ENCODE measurements at places on chromosomes 5 and 9. TPM values are rescaled to one million over a fixed set of nuclear protein-coding genes. Genes with fewer than 3 reads are reported as not detected.

The FOXD4L5 gene
- total RNA-seq = 0.37 TPM

DNA sequence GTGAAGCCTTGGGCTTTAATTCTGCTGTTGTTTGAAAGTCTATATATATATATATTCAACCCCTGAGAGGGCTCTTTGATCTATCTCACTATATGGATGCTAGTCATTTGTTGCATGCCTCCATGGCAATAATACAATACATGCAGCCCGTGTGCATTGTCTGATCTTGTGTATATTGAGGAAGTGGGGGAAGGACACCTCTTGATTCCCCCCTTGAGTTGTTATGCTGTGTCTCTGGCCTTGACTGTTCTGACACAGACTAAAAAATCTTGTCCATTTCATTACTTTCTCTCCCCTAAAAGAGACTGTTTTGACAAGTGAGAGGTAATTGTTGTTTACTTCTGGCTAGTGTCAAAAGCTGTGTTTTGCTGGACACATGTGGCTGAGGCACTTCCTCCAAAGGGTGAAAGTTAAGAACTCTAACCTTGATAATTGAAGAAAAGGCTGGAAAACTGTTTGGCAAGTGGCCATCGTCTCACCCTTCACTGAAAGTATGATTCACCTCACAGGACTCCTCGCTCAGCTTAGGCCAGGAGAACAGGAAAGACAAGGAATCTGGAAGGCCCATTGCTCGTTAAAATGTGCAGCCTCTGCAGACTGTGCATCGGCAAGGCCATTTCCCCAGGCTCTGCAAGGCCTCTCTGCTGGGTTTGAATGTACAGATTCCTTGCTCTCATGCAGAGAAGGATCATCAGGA is 304.0 kb downstream of the PRELID2 start:
- no peaks in the 10 kb centered on the region for H3K36me3 ChIP-seq
- DNase-seq = peak; percentile 30
- no peak overlapping the region for H3K27ac ChIP-seq
- H3K27me3 ChIP-seq = no peaks in the 10 kb centered on the region

The PITX1 gene
- not detected for total RNA-seq

DNA sequence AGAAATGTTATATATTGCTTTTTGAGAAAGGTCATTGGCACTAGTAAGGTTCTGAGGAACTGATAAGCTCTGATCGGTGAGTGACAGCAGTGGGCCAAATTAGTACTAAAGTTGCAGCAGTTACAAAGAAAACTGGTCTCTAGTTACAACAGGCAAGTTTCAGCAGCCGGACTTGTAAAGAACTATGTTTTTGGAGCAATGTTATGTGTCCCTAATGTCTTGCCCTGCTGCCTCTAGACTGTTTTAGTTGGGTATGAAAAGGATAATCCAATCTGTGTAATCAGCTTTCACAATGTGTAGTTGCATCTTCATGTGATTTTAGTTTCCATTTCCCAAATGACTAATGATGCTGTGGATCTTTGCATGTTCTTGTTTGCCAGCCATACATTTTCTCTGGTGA is 113.5 kb downstream of the CAMK4 start:
- DNase-seq = no peak
- H3K27ac ChIP-seq = no peak overlapping the region
- H3K27me3 ChIP-seq = no peaks in the 10 kb centered on the region

The MUSK gene
- total RNA-seq = not detected

The PCDHGA8 gene
- total RNA-seq = 0.59 TPM

DNA sequence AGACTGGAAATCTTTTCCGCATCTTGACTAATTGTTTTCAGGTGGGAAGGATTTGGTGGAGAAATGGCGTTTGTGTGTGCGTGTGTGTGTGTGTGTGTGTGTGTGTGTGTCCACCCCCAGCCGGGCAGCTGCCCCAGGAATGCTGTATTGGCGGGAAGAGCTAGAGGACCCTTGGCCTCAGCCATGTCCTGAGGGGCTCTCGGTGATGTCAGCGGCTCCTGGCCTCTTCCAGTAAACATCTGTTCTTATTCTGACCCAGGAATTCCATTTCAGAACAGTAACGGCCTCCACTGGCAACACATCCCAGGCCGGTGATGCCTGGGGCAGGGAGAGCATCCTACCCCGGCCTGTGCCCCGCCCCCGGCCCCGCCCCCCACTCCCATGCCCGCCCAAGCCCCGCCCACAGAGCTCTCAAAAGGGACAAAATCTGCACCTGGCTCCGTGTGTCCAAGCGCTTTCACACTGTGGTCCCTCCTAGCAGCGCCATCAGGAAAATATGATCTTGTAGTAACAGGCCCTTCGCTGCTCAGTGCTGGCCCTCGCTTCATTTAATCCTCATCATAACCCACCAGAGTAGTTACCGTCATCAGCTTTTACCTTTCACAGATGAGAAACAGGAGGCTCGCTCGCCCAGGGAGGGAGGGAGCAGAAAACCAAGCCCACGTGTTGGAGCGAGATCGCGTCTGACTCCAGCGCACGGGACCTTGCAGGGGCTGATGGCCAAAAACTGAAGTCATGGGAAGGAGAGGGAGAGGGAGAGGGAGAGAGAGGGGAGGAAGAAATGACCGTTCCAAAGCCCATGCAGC is 18.9 kb downstream of the ADAMTS2 start:
- no peaks in the 10 kb centered on the region for H3K4me1 ChIP-seq

DNA sequence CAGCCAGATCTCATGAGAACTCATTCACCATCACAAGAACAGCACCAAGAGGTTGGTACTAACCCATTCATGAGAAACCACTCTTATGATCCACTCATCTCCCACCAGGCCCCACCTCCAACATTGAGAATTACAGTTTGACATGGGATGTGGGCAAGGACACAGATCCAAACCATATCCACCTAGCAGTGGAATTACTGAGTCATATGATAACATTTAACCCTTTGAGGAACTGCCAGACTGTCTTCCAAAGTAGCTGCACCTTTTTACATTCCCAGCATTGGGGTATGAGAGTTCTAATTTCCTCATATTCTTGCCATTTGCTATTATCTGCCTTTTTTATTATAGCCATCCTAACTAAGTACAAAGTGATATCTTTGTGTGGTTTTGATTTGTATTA is 51.9 kb downstream of the CTNNA1 start:
- no peaks in the 10 kb centered on the region for H3K4me1 ChIP-seq
- no peaks in the 10 kb centered on the region for H3K36me3 ChIP-seq
- H3K27ac ChIP-seq = no peak overlapping the region
- no peak overlapping the region for H3K4me3 ChIP-seq

GRCh38 chr5:178941361-178941760 is 363 bp downstream of the ZNF454 start:
- DNase-seq = peak; percentile 37
- peak overlapping the region; percentile 60 for H3K4me3 ChIP-seq
- H3K27ac ChIP-seq = peak overlapping the region; percentile 39

DNA sequence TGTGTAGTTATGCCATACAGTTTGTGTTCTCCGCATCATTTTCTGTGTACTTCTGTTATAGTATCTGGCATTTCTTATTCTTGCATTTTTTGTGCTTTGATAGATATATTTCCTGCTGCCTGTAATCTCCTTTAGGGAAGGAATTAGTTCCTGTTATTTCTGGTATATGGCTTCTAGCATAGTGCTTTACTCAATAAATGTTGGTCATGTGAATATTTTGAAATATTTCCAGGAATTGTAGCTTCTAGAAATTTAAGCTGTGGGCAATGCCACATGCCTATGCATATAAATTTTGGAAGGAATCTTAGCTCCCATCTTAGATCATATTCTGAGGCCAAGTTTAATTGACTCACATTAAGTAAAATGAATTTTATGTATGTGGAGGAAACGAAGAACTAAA is 11.5 kb upstream of the PRRC1 start:
- no peaks in the 10 kb centered on the region for H3K36me3 ChIP-seq
- no peaks in the 10 kb centered on the region for H3K4me1 ChIP-seq
- no peak overlapping the region for H3K4me3 ChIP-seq
- no peak for DNase-seq
- H3K27me3 ChIP-seq = no peaks in the 10 kb centered on the region

DNA sequence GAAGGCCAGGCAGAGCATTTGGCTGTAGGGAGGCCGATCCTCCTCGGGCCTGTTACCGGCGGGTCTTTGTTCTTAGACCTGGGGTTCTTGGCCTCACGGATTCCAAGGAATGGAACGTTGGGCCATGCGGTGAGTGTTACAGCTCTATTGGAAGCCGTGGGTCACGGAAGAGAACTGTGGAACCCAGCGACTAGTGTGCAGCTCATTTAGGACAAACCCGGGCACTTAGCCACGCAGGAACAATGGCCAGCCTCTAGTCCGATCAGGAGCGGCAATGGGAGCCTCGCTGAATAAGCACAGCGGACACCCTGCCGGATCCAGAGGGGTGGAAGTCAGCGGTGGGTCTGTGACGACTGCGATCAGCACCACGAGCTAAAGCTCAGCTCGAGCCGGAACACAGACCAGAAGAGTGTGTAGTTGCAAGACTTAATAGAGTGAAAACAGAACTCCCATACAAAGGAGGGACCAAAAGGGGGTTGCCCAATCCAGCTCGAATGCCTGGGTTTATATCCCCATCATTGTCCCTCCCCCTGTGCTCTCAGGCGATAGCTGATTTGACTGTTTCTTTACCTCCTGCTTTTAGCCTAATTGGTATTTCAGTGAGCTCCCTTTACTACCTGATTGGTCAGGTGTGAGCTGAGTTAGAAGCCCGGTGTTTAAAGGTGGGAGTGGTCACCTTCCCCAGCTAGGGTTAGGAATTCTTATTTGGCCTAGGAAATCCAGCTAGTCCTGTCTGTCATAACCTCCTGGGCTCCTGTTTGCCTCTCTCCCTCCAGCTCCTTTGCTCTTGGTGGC is 53.7 kb upstream of the RPL26L1 start:
- peaks cover 31% of the 10 kb centered on the region for H3K4me1 ChIP-seq
- H3K27me3 ChIP-seq = no peaks in the 10 kb centered on the region
- no peak overlapping the region for H3K4me3 ChIP-seq
- no peak for DNase-seq

The KLHL3 gene
- total RNA-seq = 10.5 TPM

The FOXD4L6 gene
- total RNA-seq = 0.51 TPM

GRCh38 chr5:157566902-157567489 is 8.6 kb downstream of the ADAM19 start:
- no peaks in the 10 kb centered on the region for H3K4me1 ChIP-seq
- H3K36me3 ChIP-seq = no peaks in the 10 kb centered on the region

DNA sequence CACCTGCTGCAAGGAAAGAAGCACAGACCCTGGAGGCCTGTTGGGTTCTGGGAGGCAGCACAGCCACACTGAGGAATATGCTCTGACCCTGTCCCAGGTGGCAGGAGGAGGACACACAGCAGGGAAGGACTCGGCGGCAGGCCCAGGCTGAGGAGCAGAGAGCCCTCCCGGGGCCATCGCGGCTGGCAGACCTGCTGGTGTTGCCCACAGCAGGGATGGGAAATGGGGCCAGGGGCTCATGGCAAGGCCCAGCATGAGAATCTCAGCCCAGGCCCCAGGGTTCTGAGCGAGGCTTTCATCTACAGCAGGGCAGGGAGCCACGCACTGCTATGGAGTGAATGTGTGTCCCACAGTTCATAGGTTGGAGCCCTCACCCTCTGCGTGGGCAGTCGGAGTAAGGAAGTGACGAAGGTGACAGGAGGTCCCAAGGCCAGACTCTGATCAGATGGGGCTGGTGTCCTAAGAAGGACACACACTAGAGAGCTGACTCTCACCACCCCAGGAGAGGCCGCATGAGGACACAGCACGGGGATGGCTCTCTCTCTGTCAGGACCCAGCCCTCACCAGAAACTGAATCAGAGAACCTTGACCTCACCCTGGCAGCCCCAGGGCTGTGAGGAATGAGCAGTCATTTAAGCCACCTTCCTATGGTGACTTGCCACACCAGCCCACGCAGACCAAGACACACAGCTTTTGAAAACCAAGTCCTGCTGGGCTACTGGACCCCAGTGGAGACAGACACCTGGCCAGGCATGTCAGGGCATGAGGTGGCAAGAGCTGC is 10.3 kb upstream of the GPSM1 start:
- no peak overlapping the region for H3K4me3 ChIP-seq
- no peaks in the 10 kb centered on the region for H3K36me3 ChIP-seq
- H3K27me3 ChIP-seq = no peaks in the 10 kb centered on the region
- no peak for DNase-seq
- H3K27ac ChIP-seq = no peak overlapping the region

The PCDHA5 gene
- 2.3 TPM for total RNA-seq

GRCh38 chr9:2800394-2801179 is 43.3 kb downstream of the PUM3 start:
- no peaks in the 10 kb centered on the region for H3K27me3 ChIP-seq
- H3K4me3 ChIP-seq = no peak overlapping the region
- H3K27ac ChIP-seq = no peak overlapping the region
- no peaks in the 10 kb centered on the region for H3K4me1 ChIP-seq
- H3K36me3 ChIP-seq = no peaks in the 10 kb centered on the region

The ELOVL7 gene
- total RNA-seq = 4.4 TPM

The PCDHB7 gene
- total RNA-seq = 6.5 TPM

- H3K27ac ChIP-seq = no peak overlapping the region
- H3K36me3 ChIP-seq = no peaks in the 10 kb centered on the region
- H3K4me3 ChIP-seq = no peak overlapping the region
- DNase-seq = no peak
Measured at GRCh38 chr9:134487066-134487710, 154.4 kb upstream of the COL5A1 start.

DNA sequence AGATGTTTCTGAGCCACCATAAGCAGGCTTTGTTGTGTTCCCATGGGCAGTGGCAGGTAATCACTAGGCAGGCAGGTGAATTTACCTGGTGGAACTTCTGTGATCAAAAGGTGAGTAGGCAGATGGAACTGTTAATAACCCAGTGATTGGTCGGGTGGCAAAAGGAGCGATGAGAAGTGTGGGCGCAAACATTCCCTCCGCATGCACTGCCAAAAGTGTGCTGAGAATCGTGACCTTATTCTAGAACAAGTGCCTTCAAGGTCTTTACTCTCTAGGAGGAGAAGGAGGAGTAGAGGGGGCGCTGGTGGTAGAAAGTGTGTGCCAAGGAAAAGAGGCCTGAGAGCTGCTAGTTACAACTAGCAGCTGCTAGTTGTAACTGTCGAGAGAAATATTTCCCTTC is 3.3 kb downstream of the OTULINL start:
- no peaks in the 10 kb centered on the region for H3K36me3 ChIP-seq
- H3K4me3 ChIP-seq = no peak overlapping the region
- no peaks in the 10 kb centered on the region for H3K27me3 ChIP-seq
- DNase-seq = no peak
- H3K27ac ChIP-seq = no peak overlapping the region

DNA sequence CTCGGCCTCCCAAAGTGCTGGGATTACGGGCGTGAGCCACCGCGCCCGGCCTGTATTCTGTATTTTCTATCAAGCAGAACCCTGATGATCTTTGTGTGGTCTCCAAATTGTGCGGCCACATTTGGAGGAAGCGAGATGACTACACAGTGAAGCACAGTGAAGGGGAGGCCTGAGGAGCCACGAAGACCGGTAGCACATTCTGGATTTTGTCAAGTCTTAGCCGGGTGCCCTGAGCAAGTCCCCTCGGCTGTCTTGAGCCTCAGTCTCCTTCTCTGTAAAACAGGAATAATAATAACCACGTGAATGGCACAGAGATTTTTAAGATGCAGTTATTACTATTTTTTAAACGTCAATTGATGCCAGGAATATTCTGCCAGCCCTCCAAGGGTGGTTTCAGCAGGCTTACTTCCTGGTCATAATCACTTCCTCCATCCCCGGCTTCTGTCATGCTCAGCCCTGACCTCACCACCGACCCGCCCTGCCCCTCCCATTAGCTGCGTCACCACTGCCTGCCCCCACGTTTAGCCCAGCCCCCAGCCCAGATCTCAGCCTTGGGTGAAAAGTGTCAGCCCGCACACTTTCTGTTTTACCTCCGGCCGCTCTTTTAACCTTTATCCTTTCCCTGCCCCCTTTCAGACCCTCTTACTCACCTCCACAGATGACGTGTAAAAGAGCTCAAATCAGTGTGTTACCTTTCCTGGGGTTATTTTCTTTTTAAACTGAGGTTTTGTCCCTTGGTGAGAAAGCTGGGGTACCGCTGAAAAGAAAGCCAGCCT is 27.0 kb upstream of the ERGIC1 start:
- peak; percentile 86 for DNase-seq
- H3K27ac ChIP-seq = peak overlapping the region; percentile 83
- peak overlapping the region; percentile 11 for H3K4me3 ChIP-seq
- H3K36me3 ChIP-seq = no peaks in the 10 kb centered on the region
- no peaks in the 10 kb centered on the region for H3K4me1 ChIP-seq
- H3K27me3 ChIP-seq = no peaks in the 10 kb centered on the region

All from uterus (tissue), 4 donors.